Ovary (tissue), 10 donors: ENCODE measurements at places on chromosomes 2 and 18.

DNA sequence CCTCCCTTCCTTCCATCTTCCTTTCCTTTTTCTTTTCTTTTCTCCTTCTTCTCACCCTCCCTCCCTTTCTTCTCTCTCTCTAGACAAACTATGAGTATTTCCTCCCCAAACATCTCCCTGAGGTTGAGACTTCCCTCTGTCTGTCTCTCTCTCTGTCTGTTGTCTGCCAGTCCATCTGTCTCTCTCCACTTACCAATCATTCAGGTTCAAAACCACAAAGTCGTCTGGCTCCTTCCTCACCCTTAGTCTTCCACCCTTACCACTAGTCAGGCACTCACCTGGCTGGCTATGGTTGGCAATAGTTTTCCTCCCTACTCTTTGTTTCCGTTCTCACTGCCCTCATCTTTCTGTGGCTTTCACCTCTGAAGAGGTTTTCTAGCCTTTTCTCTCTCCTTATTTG is 12.9 kb downstream of the CCL20 start:
- H3K4me3 ChIP-seq, result no peak overlapping the region
- H3K36me3 ChIP-seq, result no peaks in the 10 kb centered on the region
- no peak for DNase-seq
- no peaks in the 10 kb centered on the region for H3K4me1 ChIP-seq
- no peaks in the 10 kb centered on the region for H3K27me3 ChIP-seq
- no peak overlapping the region for H3K27ac ChIP-seq

- H3K4me1 ChIP-seq, result peaks cover 4% of the 10 kb centered on the region
- H3K36me3 ChIP-seq, result no peaks in the 10 kb centered on the region
- H3K4me3 ChIP-seq, result no peak overlapping the region
- no peak overlapping the region for H3K27ac ChIP-seq
These were observed 93.3 kb downstream of the ICA1L start for GRCh38 chr2:202778217-202778616.

- DNase-seq, result no peak
- no peaks in the 10 kb centered on the region for H3K27me3 ChIP-seq
- H3K4me3 ChIP-seq, result no peak overlapping the region
- H3K36me3 ChIP-seq, result no peaks in the 10 kb centered on the region
- no peaks in the 10 kb centered on the region for H3K4me1 ChIP-seq
These were observed 268.8 kb downstream of the ARHGAP15 start for GRCh38 chr2:143397884-143398614.

DNA sequence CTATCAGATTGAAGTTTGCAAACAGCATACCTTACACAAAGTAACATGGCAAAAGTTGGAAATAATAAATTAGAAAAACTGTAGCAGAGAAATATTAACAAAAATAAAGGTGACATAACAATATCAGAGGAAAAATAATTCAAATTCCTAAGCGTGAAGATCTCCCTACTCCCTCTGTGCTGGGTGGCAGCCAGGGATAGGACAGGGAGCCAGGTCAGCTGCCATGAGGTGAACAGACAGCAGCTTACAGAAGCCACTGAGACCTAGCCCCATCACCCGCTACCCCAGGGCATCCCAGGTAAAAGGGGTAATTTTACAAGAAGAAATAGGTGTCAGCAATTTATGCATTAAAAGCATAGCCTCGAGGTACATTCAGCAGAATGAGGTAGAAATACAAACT is 423.8 kb upstream of the HS6ST1 start:
- no peak for DNase-seq
- no peaks in the 10 kb centered on the region for H3K36me3 ChIP-seq
- no peaks in the 10 kb centered on the region for H3K27me3 ChIP-seq
- H3K4me1 ChIP-seq, result no peaks in the 10 kb centered on the region

- peak overlapping the region; percentile 98 for H3K27ac ChIP-seq
- no peak overlapping the region for H3K4me3 ChIP-seq
- no peak for DNase-seq
- peaks cover 10% of the 10 kb centered on the region for H3K4me1 ChIP-seq
These were observed 30.0 kb downstream of the FHL2 start for GRCh38 chr2:105368759-105369408.

DNA sequence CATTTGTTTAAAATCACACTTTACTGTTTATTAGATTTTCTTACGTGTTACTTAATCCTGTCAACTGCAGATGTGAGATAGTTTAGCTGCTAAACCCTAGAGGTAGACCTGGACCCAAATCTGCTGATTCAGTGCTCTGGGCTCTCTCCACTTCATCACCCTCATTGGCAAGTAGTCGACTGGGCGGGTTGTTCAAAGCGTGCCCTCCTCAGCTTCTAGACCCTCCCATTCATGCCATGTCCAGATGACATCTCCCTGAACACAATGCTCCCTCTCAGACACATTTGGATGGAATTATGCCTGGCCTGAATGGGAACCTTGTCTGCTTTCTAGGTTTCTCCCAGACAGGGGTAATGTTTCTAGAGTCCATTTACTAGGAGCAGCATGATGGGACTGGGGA is 43.7 kb downstream of the RPIA start:
- no peak for DNase-seq

- peaks cover 4% of the 10 kb centered on the region for H3K4me1 ChIP-seq
- no peaks in the 10 kb centered on the region for H3K27me3 ChIP-seq
- DNase-seq, result no peak
- no peak overlapping the region for H3K4me3 ChIP-seq
- H3K27ac ChIP-seq, result no peak overlapping the region
These were observed 95.4 kb downstream of the PRKCE start for GRCh38 chr2:45746888-45747287.

DNA sequence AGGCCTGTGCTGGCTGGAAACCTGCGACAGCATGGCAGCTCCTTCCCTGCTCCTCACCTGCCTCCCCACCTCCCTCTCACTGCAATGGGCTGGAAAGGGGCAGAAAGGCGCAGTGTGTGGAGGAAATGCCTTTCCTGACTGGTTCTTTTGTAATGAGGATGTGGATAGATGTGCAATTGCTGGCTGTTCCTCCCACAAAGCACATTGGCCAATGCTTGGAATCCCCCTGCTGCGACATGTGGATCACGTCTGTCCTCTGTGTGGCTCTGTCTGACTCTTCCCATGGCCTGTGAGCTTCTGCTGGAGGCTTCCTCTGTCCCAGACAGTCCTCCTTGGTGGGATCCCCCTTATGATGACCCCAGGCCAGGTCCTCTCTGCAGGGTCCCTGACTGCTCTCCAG is 172.5 kb downstream of the NCK2 start:
- H3K4me3 ChIP-seq, result no peak overlapping the region
- H3K27ac ChIP-seq, result no peak overlapping the region
- H3K4me1 ChIP-seq, result no peaks in the 10 kb centered on the region

DNA sequence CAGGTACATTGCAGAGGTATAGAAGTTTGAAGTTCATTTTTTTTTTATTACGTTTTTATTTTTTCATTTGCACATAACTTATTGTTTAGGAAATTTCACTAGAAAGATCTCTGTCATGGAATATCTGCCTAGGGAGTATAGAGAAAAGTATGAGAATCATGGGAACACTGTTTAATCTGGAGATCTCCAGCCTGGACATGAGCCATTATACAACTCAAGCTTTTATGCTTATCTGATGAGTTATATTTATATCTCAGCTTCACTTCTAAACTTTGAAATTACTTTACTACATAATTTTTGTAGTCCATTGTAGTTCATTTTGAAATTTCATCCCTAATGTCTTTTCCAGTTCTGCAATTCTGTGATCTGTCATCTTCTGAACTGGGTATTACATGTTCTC is 515.6 kb downstream of the ERBB4 start:
- no peaks in the 10 kb centered on the region for H3K36me3 ChIP-seq
- H3K4me3 ChIP-seq, result no peak overlapping the region
- no peaks in the 10 kb centered on the region for H3K27me3 ChIP-seq
- no peaks in the 10 kb centered on the region for H3K4me1 ChIP-seq
- H3K27ac ChIP-seq, result no peak overlapping the region

GRCh38 chr2:239154971-239155805 is 245.6 kb downstream of the HDAC4 start:
- no peaks in the 10 kb centered on the region for H3K4me1 ChIP-seq
- no peaks in the 10 kb centered on the region for H3K27me3 ChIP-seq
- H3K27ac ChIP-seq, result no peak overlapping the region

DNA sequence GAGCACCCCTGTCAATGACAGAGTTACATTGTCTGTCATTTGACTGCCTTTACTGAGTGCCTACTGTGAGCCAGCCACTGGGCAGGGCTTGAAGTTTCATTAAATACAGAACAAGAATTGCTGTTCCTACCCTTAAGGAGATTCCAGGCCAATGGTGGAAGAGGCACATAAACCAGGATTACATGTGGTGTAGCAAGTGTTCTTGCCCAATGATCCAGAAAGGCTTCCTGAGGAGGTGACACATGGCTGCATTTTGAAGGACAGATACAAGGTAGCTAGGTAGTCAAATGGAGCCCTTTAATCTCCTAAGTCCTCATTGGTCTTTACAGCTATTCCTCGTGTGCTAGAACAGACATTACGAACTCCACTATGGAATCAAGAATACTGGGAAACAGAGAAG is 312.7 kb downstream of the ETAA1 start:
- H3K4me3 ChIP-seq, result no peak overlapping the region
- DNase-seq, result no peak
- no peaks in the 10 kb centered on the region for H3K4me1 ChIP-seq
- H3K27me3 ChIP-seq, result no peaks in the 10 kb centered on the region

GRCh38 chr2:152407204-152407721 is 72.3 kb downstream of the FMNL2 start:
- peak overlapping the region; percentile 16 for H3K4me3 ChIP-seq
- peaks cover 14% of the 10 kb centered on the region for H3K4me1 ChIP-seq
- H3K36me3 ChIP-seq, result no peaks in the 10 kb centered on the region
- peak; percentile 28 for DNase-seq
- H3K27ac ChIP-seq, result no peak overlapping the region
- H3K27me3 ChIP-seq, result no peaks in the 10 kb centered on the region

DNA sequence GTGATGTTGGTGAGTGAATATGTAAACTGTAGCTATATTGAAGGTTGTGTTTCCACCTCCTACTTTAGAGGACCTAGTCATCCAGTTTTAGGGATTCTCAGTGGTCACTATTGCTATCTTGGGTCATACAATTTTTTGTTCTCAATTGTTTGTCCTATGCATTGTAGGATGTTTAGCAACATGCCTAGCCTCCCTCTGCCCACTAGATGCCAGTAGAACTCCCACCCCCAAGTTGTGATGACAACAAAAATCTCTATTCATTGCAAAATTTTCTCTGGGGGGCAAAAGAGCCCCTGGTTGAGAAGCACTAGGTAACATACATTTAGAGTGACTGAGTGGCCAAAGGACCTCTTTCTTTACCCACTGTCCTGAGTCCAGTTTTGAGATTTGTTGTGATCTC is 87.3 kb downstream of the LRRTM4 start:
- no peak overlapping the region for H3K27ac ChIP-seq
- no peak for DNase-seq
- no peaks in the 10 kb centered on the region for H3K27me3 ChIP-seq
- H3K36me3 ChIP-seq, result no peaks in the 10 kb centered on the region
- H3K4me1 ChIP-seq, result no peaks in the 10 kb centered on the region

- no peak overlapping the region for H3K27ac ChIP-seq
- no peaks in the 10 kb centered on the region for H3K36me3 ChIP-seq
- no peak overlapping the region for H3K4me3 ChIP-seq
- H3K27me3 ChIP-seq, result no peaks in the 10 kb centered on the region
These were observed 126.3 kb downstream of the SCG2 start for GRCh38 chr2:223475901-223476300.

GRCh38 chr2:2849464-2850217 is 518.6 kb upstream of the MYT1L start:
- no peak overlapping the region for H3K4me3 ChIP-seq
- no peaks in the 10 kb centered on the region for H3K4me1 ChIP-seq
- no peaks in the 10 kb centered on the region for H3K27me3 ChIP-seq
- no peak for DNase-seq
- H3K36me3 ChIP-seq, result no peaks in the 10 kb centered on the region

GRCh38 chr2:187819624-187820023 is 265.4 kb upstream of the TFPI start:
- DNase-seq, result no peak
- H3K27ac ChIP-seq, result no peak overlapping the region
- no peaks in the 10 kb centered on the region for H3K36me3 ChIP-seq
- no peaks in the 10 kb centered on the region for H3K4me1 ChIP-seq
- H3K4me3 ChIP-seq, result no peak overlapping the region
- no peaks in the 10 kb centered on the region for H3K27me3 ChIP-seq

DNA sequence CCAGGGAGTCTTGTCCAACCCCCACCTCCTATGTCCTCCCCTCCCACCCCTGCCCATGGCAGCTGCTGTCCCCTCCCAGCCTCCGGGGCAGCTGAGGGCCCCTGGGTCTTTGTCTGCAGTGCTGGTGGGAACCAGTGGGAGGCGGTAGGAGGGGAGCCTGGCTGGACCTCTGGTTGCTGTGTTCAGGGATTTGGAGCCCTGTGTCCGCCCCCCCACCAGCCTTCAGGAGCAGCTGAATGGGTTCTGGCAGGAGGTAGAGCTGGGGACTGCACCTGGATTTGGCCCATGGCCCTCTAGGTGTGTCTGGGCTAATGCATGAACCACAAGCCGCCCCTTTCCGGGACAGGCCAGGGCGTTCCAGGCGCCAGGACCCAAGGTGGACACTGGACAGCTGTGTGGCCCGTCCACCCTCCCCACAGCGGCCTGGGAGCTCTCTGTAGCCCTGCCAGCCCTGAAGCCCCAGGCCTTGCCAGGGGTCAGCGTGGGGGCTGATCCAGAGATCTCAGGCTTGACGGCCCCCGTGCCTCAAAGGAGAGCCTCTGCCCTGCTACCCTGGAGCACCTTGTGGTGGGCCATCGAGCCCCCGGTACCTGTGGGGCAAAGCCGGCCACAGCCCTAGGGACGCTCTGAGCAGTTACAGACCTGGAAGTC is 25.4 kb downstream of the GPC1 start:
- peak; percentile 36 for DNase-seq
- peaks cover 3% of the 10 kb centered on the region for H3K4me1 ChIP-seq
- H3K4me3 ChIP-seq, result no peak overlapping the region
- H3K36me3 ChIP-seq, result no peaks in the 10 kb centered on the region
- no peak overlapping the region for H3K27ac ChIP-seq

DNA sequence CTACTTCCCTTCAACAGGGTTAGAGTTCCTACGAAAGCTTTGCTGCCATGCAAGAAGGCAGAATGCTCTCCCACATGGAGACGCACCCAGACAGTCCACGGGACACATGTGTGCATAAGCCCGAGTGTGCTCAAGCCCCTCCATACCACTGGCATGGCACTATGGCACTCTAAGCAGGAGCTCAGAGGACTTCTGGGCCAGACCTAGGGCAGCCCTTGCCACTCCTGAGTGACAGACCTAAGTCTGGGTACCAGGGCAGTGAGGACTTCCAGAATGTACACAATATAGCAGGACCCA is 11.4 kb upstream of the ARID5A start:
- no peak overlapping the region for H3K27ac ChIP-seq
- peaks cover 6% of the 10 kb centered on the region for H3K4me1 ChIP-seq
- H3K4me3 ChIP-seq, result no peak overlapping the region
- H3K27me3 ChIP-seq, result no peaks in the 10 kb centered on the region
- H3K36me3 ChIP-seq, result no peaks in the 10 kb centered on the region

GRCh38 chr2:217959723-217960122 is 43.1 kb downstream of the TNS1 start:
- no peaks in the 10 kb centered on the region for H3K36me3 ChIP-seq
- H3K27me3 ChIP-seq, result no peaks in the 10 kb centered on the region
- H3K4me3 ChIP-seq, result no peak overlapping the region

DNA sequence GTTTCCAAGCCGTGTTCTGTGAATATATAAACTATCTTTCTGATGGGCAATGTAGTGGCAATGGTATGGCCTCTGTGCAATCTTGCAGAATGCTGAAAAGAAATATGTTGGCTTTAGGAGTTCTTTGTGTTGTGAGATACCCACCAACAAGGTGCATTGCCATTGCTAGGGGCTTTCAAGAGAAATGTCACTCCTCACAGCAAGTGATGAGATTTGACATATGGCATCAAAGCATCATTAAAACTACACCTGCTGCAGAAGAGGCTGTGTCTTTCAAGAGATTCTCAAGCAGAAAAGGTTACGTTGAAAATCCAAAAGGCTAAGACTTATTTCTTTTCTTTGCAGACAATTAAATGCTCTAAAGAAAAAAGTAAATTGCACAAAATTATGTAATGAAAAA is 1110.8 kb downstream of the CBLN2 start:
- no peaks in the 10 kb centered on the region for H3K4me1 ChIP-seq
- H3K27ac ChIP-seq, result no peak overlapping the region
- no peak for DNase-seq
- H3K27me3 ChIP-seq, result no peaks in the 10 kb centered on the region
- H3K36me3 ChIP-seq, result no peaks in the 10 kb centered on the region
- H3K4me3 ChIP-seq, result no peak overlapping the region
